ENCODE measurements at places on chromosomes 1 and 21.

DNA sequence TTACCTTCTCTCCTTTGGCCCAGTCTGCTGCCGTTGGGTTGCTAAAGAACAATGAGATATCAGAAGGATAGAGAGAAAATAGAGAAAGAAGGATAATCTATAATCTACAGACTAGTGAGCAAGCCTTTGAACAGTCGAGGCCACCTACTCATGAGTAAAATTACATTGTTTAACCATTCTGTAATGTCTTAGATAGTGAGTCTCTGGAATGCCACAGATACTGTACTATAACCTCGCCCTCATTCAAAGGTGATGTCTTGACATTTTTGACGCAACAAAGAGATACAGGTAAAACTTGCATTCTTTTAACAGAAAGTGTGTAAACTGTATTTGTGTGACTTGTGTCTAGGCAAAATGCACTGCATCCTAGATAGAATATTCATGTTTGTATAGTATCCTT, 77.9 kb downstream of the LAMC1 start:
- no peak for DNase-seq

GRCh38 chr21:33968080-33968994, 52.7 kb upstream of the ATP5PO start:
- DNase-seq = no peak

GRCh38 chr21:35291973-35292627, 243.0 kb upstream of the RUNX1 start:
- peak; percentile 31 for DNase-seq

- no peak for DNase-seq
These were observed 63.8 kb downstream of the CD34 start for GRCh38 chr1:207847116-207847515.

All from KBM-7 (cell line).